GM12892 (cell line): ENCODE measurements at places on chromosomes 16 and 17.

- DNase-seq, result no peak
Measured at GRCh38 chr17:66583112-66583748, 251.7 kb upstream of the CACNG5 start.

DNA sequence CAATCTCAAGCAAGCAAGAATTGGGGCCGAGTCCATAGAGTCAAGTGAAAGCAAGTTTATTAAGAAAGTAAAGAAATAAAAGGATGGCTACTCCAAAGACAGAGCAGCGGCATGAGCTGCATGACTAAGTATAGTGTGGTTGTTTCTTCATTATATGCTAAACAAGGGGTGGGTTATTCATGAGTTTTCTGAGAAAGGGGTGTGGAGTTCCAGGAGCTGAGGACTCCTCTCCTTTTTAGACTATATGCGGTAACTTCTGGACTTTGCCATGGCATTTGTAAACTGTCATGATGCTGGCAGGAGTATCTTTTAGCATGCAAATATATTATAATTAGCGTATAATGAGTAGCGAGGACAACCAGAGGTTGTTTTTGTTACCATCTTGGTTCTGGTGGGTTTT is 819.9 kb downstream of the KCNJ2 start:
- DNase-seq, result no peak

DNA sequence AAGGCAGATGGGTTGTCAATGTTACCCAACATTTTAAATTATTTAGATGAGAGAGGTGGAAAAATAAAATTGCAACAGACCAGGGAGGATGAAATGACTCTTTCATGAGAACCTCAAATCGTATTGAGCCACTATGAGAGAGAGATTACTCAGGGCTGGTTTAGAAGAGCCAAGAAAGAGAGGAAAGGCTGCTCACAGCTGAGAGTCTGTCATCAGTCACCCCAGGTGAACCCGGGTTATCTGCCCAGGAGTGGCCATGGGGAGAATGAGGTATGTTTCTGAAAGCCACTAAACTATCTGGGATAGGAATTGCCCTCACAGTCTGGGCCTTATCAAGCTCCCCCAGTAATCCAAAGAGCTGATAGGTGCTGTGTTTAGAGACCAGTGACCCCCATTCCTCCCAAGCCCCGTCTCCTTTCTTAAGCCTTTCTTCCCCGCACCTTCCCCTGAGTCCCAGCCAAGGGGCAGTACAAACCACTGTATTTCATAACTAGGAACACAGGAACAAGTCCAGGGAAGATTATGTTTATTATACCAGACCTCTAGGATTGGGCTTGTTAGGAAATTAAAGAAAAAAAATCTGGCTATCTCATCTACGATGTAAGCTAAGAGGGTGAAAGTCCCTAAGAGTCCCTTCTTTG is 158.9 kb upstream of the NOL11 start:
- no peak for DNase-seq

DNA sequence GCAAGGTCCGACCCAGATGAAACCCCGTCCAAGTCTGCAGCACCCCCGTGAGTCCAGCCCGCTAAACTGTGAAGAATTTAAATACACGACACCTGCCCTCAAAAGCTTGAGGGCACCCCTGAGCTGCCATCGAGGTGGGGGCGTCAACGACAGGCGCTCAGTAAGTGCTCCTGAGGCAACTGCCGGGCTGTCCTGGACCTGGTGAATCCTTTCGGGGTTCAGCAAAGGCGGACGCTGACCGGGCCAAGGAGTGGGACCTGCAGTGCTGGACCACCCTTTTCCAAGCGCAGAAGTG is 512 bp upstream of the ENDOV start:
- no peak for DNase-seq

DNA sequence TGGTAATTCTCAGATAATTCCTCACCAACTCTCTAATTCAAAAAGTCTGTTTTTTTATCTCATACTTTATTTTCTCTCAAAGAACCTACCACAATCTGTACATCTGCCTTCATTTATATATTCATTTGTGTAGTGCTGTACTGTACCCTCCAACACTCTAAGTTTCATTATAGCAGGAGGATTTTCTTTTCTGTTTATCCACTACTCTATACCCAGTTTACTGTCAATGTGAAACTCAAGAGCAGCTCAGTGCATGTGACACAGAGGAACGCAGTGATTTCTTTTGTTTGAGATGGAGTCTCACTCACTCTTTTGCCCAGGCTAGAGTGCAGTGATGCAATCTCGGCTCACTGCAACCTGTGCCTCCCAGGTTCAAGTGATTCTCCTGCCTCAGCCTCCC is 117.8 kb downstream of the ADAMTS18 start:
- no peak for DNase-seq

GRCh38 chr16:72788269-72788809 is 259.6 kb downstream of the ZFHX3 start:
- no peak for DNase-seq

- no peak for DNase-seq
Measured at GRCh38 chr16:2846511-2847310, 11.3 kb downstream of the PRSS22 start.

GRCh38 chr17:62738281-62738680 is 69.8 kb downstream of the MARCHF10 start:
- no peak for DNase-seq

DNA sequence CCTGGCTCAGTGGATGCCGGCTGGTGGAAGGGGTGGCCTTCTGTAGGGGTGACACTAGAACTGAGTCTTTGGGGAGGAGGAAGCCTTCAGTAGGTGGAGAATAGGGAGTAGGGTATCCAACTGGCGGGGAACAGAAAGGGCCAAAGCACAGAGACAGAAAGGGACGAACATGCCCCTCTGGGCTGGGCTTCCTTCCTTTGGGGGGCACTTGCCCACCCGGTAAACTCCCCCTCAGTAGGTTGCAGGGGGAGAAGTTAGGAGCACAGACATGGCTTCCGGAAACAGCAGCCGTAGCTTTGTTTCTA is 774 bp downstream of the ENGASE start:
- DNase-seq, result no peak

- DNase-seq, result no peak
Measured at GRCh38 chr16:66300501-66300900, 66.0 kb upstream of the CDH5 start.

GRCh38 chr17:27572665-27573064 is 58.3 kb upstream of the LGALS9 start:
- DNase-seq, result no peak

- DNase-seq, result peak; percentile 80
Measured at GRCh38 chr16:77273-77806, 685 bp upstream of the MPG start.

DNA sequence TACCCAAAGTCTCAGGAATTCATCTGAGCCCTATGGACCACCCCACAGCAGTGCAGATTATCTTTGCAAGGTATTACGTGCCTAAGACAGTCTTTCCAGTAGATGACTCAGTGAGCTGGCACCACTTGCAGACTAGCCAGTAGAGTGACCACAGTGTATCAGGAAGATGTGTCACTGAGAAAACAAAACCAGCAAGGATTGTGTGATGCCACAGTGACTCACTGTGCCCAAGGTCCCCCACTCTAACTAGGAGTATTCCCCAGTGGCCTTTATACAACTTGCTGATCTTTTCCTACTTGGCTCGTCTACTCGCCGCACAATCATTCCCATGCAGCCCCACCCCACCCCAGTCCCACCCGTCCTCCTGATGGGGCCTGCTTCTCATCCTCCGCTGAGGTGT is 26.8 kb upstream of the PRKCA start:
- DNase-seq, result no peak

DNA sequence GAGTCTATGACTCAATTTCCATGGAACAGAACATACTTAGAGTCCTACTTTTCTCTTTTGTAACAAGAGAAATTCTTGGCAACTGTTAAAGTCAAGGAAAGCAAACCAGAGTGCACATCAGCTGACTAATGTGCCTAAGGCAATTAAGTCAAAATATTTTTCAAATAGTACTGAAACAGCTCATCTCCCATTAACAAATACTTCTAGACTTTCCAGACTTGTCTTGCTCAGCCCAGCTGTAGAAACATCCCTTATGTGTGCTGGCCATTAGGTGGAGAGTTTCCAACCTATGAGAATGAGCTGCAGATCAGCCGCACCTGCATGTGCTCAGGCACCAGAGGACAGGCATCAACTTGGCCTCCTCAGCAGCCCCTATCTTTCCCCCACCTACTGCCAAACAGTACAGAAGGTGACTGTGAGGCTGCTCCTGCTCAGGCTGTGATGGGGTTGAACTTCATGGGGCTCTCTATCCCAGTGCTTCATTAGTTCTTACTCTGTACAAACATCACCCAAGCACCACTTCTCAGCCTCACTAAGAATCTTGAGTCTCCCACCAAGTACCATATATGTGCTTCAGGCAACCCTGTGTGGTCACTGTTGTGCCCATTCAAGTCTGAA is 32.2 kb downstream of the TEX2 start:
- no peak for DNase-seq

DNA sequence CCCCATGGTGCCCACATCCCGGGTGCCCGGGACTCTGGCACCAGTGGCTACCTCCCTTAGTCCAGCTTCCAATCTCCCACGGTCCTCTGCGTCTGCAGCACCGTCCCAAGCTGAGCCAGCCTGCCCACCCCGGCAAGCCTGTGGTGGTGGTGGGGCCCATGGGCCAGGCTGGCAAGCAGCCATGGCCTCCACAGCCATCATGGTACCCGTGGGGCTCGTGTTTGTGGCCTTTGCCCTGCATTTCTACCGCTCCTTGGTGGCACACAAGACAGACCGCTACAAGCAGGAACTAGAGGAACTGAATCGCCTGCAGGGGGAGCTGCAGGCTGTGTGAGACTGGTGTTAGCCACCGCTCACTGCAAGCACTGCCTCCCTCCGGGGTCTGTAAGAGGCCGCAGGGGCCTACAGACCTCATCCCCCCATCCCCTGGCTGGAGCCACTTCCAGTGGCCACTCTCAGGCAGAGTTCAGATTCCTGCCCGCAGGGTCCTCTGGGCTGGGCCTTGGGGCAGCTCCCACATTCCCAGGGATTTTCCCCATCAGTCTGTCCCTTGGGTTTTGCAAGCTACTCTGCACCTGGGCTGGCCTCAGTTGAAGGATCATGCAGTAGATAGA is 3.9 kb upstream of the SETD1A start:
- no peak for DNase-seq

- no peak for DNase-seq
Measured at GRCh38 chr17:17666111-17666714, 15.0 kb upstream of the RAI1 start.

DNA sequence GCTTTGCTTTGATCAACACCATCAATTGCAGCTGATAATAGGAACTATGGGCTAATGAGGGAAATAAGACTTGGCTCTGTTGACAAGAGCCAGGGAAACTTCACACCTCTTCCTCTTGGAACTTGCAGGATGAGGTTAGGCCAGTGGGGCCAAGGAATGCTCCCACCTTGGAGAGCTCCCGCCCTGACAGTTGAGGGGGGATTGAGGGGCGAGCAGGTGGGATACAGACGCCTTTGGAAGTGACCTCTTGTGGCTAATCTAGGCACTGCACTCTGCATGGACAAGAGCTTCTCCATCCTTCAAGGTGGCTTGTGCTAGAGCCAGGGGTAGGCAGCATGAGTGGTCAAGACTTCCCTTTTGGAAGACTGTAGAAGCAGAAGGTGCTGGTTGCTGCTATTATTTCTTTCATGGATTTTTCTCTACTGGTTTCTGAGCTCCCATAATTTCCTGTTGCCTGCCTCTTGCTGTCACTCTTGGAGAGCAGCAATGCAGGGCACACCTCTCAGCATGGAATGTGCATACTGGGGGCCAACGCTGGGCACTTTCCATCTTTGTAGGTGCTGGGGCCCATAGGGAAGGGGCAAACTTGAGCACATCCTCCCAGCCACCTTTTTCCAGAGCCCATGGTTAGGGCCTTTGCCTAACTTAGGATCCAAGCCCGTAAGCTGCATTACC is 2.3 kb upstream of the PHF12 start:
- no peak for DNase-seq
